Eye (tissue), 1 donor: ENCODE measurements at places on chromosomes 16 and 17.

- DNase-seq = no peak
Observed at GRCh38 chr17:19502517-19502916, 31.1 kb upstream of the SLC47A1 start.

DNA sequence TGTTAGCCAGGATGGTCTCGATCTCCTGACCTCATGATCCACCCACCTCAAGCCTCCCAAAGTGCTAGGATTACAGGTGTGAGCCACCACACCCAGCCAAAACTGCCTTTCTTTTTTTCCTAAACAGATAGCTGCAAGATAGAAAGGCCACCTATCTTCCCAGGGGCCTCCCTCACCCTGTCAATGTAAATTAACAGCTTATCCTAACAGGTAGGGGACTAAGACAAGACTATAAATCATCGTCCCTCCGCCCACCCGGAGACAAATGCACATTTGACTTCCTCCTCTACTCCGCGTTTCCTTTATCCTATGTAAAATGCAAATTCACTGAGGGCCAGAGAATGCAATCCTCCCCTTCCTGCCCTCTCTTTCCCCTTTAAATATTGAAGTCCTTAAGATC lies 71.4 kb downstream of the MARF1 start:
- no peak for DNase-seq

- DNase-seq = peak; percentile 54
Observed at GRCh38 chr17:27319541-27320221, 25.8 kb downstream of the WSB1 start.

DNA sequence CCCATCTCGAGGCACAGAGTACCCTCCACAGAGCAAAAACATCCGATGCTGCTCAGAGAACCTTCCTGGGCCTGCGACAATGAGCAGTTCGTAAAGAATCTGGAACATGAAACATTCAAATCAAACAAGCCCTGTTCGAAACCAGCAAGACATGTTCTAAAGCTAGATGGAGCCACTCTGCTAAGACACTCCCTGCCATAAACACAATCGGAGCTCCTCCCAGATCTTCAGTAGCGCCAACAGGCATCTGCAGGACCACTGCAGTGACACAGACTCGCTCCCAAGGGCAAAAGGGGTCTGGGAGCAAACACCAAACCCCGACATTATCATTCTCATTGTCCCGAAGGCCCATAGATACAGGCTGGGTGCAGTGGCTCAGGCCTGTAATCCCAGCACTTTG lies 108.7 kb downstream of the ZFHX3 start:
- no peak for DNase-seq

DNA sequence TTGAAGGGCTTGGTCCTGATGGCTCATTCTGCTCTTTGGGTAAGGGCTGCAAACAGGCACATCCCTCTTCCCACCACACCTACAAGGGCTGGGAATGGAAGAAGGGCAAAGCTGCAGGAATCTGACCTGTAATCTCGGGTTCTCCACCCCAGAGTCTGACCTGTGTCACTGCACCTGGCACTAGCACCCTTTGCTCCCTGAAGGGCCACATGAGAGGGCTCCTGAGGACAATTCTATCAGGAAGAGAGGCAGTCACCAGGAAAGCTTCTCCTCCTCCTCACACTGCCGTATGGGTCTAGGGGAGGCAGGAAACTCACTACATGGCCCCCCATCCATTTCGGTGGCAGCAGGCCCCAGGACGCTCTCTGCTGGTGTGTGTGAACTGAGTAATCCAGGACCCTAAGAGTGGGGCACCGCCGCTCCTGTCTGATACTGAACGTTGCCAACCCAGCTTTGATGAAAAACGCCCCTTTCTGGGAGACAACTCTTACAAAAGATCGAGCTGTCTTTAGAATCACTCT lies 26.4 kb downstream of the TTLL6 start:
- DNase-seq = no peak

DNA sequence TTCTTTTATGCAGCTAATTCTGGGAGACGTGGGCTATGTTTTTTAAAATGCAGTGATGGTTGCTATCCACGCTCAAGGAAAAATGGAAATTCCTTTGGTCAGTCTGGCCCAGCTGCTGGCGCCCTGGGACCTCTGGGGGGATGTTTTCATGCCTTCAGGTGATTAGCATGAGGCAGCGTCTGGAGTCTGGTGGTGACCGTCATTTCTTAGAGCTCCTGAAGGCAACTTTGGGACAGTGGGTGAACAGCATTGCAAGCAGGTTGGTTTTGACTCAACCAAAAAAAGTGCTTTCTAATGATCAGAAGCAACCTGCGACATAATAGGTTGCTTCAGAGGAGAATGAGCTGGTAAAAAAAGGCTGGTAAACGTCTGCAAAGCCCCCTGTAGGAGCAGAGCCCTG lies 82.3 kb downstream of the RPA1 start:
- no peak for DNase-seq
